ENCODE measurements at places on chromosomes 7 and 10. TPM values are rescaled to one million over a fixed set of nuclear protein-coding genes. Genes with fewer than 3 reads are reported as not detected.

GRCh38 chr10:73054286-73054685 lies 42.4 kb downstream of the P4HA1 start:
- H3K4me3 ChIP-seq, result no peak overlapping the region
- H3K36me3 ChIP-seq, result no peaks in the 10 kb centered on the region

DNA sequence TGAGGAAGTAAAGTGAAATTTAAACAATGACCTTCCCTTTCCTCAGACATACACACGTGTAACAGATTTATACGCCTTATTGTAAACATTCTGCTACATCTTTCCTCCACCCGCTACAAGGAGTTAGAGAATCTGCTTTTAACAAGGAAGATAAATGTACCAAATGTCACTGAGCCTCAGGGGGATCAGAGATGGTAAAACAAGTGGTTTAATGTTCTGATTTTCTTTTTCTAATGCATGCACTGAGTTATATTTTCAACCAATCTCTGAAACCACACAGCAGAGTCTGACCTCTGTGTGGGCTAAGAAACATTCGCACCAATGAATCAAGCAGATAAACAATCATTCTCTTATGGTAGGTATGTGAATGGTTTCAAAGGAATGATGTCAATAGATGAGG lies 599.5 kb downstream of the ARL4A start:
- no peak for DNase-seq
- H3K27me3 ChIP-seq, result no peaks in the 10 kb centered on the region
- H3K4me1 ChIP-seq, result no peaks in the 10 kb centered on the region

- H3K27me3 ChIP-seq, result no peaks in the 10 kb centered on the region
Measured at GRCh38 chr7:125547505-125547904, 617.9 kb upstream of the POT1 start.

NUTM2A gene
- 0.72 TPM for total RNA-seq

DNA sequence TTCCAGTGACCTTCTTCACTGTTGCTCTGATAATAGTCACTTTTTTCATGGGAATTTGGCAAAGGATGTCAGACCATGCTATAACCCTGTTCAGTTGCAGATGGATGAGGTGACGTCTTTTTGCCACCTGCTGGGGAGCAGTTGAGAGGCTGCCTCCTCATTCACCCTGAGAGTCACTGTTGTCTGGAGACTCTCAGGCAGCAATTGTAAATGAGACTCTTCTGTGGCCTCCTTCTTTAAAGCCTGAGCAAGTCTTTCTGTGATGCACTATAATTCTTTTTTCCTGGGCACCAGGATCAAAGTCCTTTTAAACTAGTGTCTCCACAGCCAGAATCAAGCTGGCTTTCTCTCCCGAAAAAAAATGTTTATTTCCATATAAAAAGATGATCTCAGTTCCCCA lies 345.1 kb downstream of the ARL4A start:
- DNase-seq, result no peak
- no peaks in the 10 kb centered on the region for H3K36me3 ChIP-seq
- H3K27ac ChIP-seq, result no peak overlapping the region
- no peaks in the 10 kb centered on the region for H3K4me1 ChIP-seq
- no peak overlapping the region for H3K4me3 ChIP-seq

SPDYE11 gene
- total RNA-seq, result not detected

- H3K27ac ChIP-seq, result no peak overlapping the region
- no peaks in the 10 kb centered on the region for H3K36me3 ChIP-seq
- DNase-seq, result no peak
- no peaks in the 10 kb centered on the region for H3K4me1 ChIP-seq
- H3K27me3 ChIP-seq, result no peaks in the 10 kb centered on the region
- H3K4me3 ChIP-seq, result no peak overlapping the region
Measured at GRCh38 chr7:155147172-155147571, 77.0 kb downstream of the HTR5A start.

GRCh38 chr10:90635111-90635765 lies 222.6 kb downstream of the HTR7 start:
- no peaks in the 10 kb centered on the region for H3K36me3 ChIP-seq
- H3K27ac ChIP-seq, result no peak overlapping the region
- DNase-seq, result no peak
- no peaks in the 10 kb centered on the region for H3K27me3 ChIP-seq

OPN1SW gene
- total RNA-seq, result not detected

SGCE gene
- total RNA-seq, result 8.6 TPM

GRCh38 chr7:121954803-121955202 lies 81.8 kb downstream of the PTPRZ1 start:
- H3K4me1 ChIP-seq, result no peaks in the 10 kb centered on the region
- H3K36me3 ChIP-seq, result no peaks in the 10 kb centered on the region
- no peak overlapping the region for H3K27ac ChIP-seq
- no peak overlapping the region for H3K4me3 ChIP-seq
- H3K27me3 ChIP-seq, result no peaks in the 10 kb centered on the region

GRCh38 chr10:49605216-49605938 lies 4.7 kb upstream of the SLC18A3 start:
- no peaks in the 10 kb centered on the region for H3K4me1 ChIP-seq
- no peak for DNase-seq
- no peak overlapping the region for H3K27ac ChIP-seq
- no peaks in the 10 kb centered on the region for H3K36me3 ChIP-seq
- H3K27me3 ChIP-seq, result peaks cover 28% of the 10 kb centered on the region

GRCh38 chr7:90850066-90850465 lies 253.9 kb downstream of the CDK14 start:
- no peak for DNase-seq
- H3K27me3 ChIP-seq, result no peaks in the 10 kb centered on the region
- peaks cover 18% of the 10 kb centered on the region for H3K4me1 ChIP-seq
- H3K4me3 ChIP-seq, result no peak overlapping the region

DNA sequence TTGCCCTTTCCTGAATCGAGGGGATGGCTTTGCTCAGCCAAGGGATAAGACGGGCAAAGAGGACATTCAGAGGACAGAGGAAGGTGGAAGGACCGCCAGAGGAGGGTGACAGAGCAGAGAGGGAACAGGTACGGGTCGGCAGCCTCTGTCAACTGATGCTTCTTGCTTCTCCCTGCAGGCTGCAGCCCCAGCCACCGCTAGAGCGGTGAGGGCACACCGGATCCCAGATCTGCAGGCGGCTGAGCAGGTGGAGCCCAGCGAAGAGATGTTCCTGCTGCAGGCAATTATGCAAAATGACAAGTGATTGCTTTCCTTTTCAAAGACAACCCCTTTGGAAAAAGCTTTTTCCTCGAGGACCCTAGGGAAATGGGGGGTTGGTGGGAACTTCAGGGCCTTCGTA lies 181.9 kb upstream of the ANKRD30A start:
- H3K4me1 ChIP-seq, result no peaks in the 10 kb centered on the region
- H3K27ac ChIP-seq, result no peak overlapping the region
- H3K27me3 ChIP-seq, result no peaks in the 10 kb centered on the region
- H3K4me3 ChIP-seq, result no peak overlapping the region

STK17A gene
- 20.6 TPM for total RNA-seq

All from gastrocnemius medialis (tissue), 4 donors.